ENCODE measurements at places on chromosomes 13 and 19. TPM values are rescaled to one million over a fixed set of nuclear protein-coding genes. Genes with fewer than 3 reads are reported as not detected.
A peak's percentile ranks its signal among the peaks of the same experiment; 100 is the strongest.

CRX gene
- 0.13 TPM for total RNA-seq

SIGLEC8 gene
- not detected for total RNA-seq

ZNF574 gene
- 35.6 TPM for total RNA-seq

FGF14 gene
- total RNA-seq = 0.22 TPM

ENOX1 gene
- 0.09 TPM for total RNA-seq

BRCA2 gene
- total RNA-seq = 16.8 TPM

DNA sequence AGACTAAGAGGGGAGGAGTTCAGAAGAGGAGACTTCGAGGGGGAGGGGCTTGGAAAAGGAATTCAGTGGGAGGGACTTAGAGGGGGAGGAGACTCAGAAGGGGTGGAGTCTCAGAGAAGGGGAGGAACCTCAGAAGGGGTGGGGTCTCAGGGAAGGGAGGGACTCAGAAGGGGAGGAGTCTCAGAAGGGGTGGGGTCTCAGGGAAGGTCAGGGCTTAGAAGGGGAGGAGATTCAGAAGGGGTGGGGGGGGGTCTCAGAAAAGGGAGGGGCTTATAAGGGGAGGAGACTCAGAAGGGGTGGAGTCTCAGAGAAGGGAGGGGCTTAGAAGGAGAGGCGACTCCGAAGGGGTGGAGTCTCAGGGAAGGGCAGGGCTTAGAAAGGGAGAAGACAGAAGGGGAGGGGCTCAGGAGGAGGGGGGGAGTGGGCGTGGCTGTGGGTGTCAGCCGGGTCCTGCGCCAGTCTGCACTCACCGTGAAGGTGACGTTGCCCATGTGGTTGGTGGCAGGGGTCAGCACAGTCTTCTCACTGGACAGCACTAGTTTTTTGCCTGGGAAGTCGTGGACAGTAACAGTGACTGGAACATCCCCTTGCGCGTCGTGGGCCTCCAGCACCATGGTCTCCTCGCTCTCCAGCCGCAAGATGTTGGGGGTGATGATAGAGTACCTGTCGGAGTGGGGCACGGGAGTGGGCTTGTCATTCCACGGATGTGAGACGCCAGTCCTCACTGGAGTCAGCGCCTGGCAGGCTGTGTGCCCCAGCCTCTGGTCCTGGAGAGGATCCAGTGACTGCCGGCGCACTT is 1.5 kb downstream of the C3 start:
- DNase-seq = peak; percentile 95
- peak overlapping the region; percentile 20 for H3K4me3 ChIP-seq
- no peak overlapping the region for H3K27ac ChIP-seq
- peaks cover 3% of the 10 kb centered on the region for H3K36me3 ChIP-seq

DNA sequence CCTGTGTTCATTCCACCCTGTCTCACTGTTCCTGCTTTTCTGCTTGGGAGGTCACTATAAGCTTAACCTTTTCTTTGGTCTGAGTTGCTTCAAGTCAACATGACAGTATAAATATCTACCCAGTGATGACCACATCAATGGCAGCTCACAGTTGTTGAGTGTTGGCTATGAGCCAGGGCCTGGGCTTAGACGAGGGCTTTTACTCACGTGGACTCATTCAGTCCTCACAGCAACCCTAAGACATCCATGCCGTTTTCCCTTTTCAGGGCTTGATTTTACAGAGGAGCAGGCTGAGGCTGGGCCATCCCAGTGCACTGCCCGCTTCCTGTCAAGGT is 10.2 kb upstream of the CCDC97 start:
- no peak overlapping the region for H3K27ac ChIP-seq
- H3K4me3 ChIP-seq = no peak overlapping the region
- no peak for DNase-seq
- H3K27me3 ChIP-seq = no peaks in the 10 kb centered on the region

DNA sequence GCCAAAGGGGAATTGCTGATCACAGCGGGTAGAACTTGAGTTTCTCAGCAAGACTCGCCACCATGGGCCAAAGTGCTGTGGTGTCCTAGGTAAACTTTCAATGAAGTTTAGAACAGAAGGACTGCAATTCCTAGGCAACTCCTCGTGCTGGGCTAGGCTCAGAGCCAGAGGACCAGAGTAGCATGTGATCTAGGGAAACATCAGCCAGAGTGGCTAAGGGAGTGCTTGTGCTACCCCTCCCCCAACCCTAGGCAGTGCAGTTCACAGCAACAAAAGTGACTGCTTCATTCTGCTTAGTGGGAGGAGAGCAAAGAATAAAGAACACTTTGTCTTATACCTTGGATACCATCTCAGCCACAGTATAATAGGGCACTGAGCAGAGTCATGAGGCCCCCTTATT is 1658.6 kb upstream of the MIR17HG start:
- no peaks in the 10 kb centered on the region for H3K4me1 ChIP-seq
- H3K36me3 ChIP-seq = no peaks in the 10 kb centered on the region
- no peak overlapping the region for H3K27ac ChIP-seq
- no peak overlapping the region for H3K4me3 ChIP-seq

- no peaks in the 10 kb centered on the region for H3K36me3 ChIP-seq
- no peaks in the 10 kb centered on the region for H3K4me1 ChIP-seq
- H3K27ac ChIP-seq = no peak overlapping the region
- peak; percentile 56 for DNase-seq
Observed at GRCh38 chr19:15453091-15453578, 3.4 kb upstream of the WIZ start.

- peaks cover 34% of the 10 kb centered on the region for H3K36me3 ChIP-seq
- no peaks in the 10 kb centered on the region for H3K27me3 ChIP-seq
- no peak overlapping the region for H3K4me3 ChIP-seq
Observed at GRCh38 chr13:25901460-25902376, 150.1 kb downstream of the SHISA2 start.

DNA sequence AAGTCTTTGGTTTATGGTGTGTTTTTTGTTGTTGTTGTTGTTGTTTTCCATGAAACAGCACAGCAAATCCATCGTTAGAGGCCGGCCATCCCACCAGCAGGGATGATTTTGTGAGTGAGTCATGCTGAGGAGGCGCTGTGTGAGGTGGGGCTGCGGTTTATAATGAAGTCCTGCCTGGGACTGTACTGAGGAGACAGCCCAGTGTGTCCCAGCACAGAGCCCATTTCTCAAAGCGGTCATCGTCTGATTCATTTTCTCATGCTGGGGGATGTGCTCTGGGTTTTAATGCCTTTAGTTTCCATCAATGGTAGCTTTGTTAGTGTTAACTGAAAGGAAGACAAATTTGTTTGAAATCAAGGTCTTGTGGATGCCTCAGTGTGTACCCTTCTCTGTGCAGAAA is 129.3 kb upstream of the SERP2 start:
- H3K4me1 ChIP-seq = no peaks in the 10 kb centered on the region
- no peak overlapping the region for H3K27ac ChIP-seq
- no peaks in the 10 kb centered on the region for H3K36me3 ChIP-seq
- no peak overlapping the region for H3K4me3 ChIP-seq

DNA sequence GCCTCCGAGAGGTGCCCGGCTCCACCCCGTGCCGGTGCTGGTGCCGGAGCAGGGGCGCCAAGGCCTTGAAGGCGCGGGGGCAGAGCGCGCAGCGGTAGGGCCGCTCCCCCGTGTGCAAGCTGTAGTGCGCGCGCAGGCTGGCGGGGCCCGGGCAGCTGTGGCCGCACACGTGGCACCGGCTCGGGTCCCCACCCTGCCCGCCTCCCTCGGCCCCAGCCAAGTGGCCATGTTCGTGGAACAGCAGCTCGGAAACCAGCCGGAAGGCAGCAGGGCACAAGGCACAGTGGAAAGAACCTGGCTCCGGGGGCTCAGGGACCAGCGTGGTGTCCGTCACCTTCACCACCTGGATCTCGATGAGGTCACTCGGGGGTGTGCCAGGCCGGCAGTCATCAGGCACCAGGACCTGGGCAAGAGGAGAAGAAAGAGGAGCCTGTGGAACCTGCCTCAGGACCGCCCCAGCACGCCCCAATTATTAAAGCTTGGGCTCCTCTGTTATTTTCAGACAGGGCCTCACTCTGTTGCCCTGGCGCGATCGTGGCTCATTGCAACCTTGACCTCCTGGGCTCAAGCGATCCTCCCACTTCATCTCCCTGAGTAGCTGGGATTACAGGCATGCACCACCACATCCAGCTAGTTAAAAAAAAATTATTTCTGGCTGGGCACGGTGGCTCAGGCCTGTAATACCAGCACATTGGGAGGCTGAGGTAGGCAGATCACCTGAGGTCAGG is 2.0 kb downstream of the ZNF784 start:
- no peaks in the 10 kb centered on the region for H3K4me1 ChIP-seq
- no peak overlapping the region for H3K4me3 ChIP-seq
- H3K27me3 ChIP-seq = no peaks in the 10 kb centered on the region

DNA sequence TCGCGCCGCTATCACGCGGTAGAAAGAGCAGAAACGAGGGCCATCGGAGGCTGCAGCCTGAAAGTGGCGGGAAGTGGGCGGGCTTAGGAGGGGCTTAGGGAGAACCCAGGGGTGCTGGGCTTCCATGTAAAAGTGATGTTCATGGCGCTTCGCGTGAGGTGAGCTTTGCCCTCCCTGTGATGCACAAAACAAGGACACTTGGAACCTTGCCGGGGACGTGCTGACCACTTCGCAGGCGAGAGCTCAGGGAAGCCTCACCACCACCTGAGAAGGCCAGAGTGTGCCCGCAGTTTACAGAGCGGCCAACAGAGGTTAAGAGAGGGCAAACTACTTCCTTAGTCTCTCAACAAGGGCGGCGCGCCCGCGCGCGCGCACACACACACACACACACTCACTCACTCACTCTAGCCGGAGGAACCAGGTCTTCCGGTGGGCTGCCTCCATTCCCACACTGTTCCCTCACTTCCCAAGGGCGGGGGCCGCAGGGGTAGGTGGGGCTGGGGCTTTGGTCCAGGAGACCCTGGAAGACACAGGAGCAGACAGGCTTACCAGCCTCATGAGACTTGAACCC is 651 bp downstream of the GAPDHS start:
- H3K27ac ChIP-seq = no peak overlapping the region
- no peak overlapping the region for H3K4me3 ChIP-seq
- peak; percentile 71 for DNase-seq
- H3K27me3 ChIP-seq = no peaks in the 10 kb centered on the region
- no peaks in the 10 kb centered on the region for H3K36me3 ChIP-seq
- H3K4me1 ChIP-seq = 0 out of 2 replicates have a peak, but pooled peaks cover 2% of the 10 kb centered on the region

- no peak overlapping the region for H3K27ac ChIP-seq
- no peaks in the 10 kb centered on the region for H3K4me1 ChIP-seq
- DNase-seq = no peak
- no peaks in the 10 kb centered on the region for H3K27me3 ChIP-seq
- no peak overlapping the region for H3K4me3 ChIP-seq
Observed at GRCh38 chr13:62551588-62551987, 1135.9 kb upstream of the PCDH20 start.

DNA sequence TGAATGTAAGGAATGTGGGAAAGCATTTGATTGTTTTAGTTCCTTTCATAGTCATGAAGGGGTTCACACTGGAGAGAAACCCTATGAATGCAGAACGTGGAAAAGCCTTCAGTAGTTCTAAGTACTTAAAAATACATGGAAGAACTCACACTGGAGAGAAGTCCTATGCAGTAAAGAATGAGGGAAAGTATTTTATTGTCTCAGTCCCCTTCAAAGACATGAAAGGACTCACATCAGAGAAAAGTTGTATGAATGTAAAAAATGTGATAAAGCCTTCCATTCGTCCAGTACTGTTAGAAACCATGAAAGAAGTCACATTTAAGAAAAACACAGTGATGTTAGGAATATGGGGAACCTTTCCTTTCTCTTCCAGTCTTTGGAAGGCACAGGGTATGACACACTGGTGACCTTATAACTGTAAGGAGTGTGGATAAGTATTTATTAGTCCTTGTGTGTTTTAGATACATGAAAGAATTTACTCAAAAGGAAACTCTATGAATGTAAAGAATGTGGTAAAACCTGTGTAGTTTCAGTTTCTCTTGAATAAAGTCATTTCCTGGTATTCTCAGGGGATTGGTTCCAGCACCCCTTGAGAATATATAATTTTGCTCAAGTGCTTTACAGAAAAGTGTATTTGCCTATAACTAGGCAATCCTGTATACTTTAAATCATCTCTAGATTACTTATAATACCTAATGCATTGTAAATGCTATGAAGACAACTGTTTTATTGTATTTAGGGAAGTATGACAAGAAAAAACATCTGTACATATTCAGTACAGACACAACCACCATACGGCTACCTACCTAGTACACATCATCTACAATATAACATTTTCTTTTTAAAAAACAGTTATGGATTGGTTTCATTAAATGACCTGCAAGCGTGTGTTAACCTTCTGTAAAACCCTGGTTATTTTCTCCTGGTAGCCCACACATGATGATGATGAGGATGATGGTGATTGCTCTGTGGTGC is 52.8 kb downstream of the ZNF823 start:
- H3K4me1 ChIP-seq = no peaks in the 10 kb centered on the region
- H3K27me3 ChIP-seq = no peaks in the 10 kb centered on the region
- H3K36me3 ChIP-seq = peaks cover 56% of the 10 kb centered on the region
- H3K4me3 ChIP-seq = no peak overlapping the region
- H3K27ac ChIP-seq = no peak overlapping the region

DNA sequence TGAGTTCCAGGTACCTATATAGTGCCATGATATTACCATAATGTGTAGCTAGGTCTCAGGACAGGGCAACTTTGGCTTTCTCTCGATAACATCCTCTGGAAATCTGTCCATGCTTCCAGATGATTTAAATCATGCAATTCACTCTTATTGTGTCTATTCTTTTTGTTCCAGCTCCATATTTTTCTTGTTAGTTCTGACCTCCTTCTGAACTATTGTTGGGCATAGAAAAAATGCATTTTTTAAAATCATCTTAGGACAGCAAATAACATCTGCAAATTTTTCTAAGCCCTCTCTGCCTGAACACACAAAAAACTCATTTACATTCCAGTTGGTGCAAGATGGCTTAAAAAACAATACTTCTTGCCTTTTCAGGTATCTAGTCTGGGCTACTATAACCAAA is 1561.0 kb upstream of the MIR17HG start:
- H3K27ac ChIP-seq = no peak overlapping the region
- DNase-seq = no peak
- no peaks in the 10 kb centered on the region for H3K36me3 ChIP-seq
- H3K4me1 ChIP-seq = no peaks in the 10 kb centered on the region
- no peak overlapping the region for H3K4me3 ChIP-seq

GRCh38 chr13:29564818-29565217 is 30.7 kb downstream of the SLC7A1 start:
- H3K27ac ChIP-seq = no peak overlapping the region
- no peak overlapping the region for H3K4me3 ChIP-seq
- H3K36me3 ChIP-seq = peaks cover 8% of the 10 kb centered on the region
- DNase-seq = no peak

DNA sequence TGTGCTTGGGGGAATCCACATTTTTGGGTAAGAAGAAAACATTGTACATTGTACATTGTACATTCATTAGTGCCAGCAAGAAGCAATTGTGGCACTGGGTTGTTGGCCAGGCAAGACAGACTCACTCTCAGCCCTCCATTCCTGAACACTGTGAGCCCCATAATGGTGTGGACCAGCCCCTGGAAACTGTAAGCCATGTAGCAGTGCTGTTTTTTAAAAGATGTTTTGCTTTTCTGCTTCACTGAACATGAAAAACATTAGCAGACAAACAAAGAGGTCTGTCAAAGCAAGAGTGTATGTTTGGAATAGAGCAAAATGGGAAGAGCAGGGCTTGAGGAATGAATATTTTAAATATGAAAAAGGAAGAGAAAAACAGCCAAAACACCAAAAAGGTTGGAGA is 39.1 kb upstream of the IL17D start:
- no peaks in the 10 kb centered on the region for H3K4me1 ChIP-seq
- no peak overlapping the region for H3K4me3 ChIP-seq
- no peaks in the 10 kb centered on the region for H3K27me3 ChIP-seq
- no peak overlapping the region for H3K27ac ChIP-seq

Data from H9 (cell line).